ENCODE measurements at places on chromosomes 7 and 10. TPM values are rescaled to one million over a fixed set of nuclear protein-coding genes. Genes with fewer than 3 reads are reported as not detected.
A peak's percentile ranks its signal among the peaks of the same experiment; 100 is the strongest.

GRCh38 chr10:70405037-70405824, 1.3 kb downstream of the EIF4EBP2 start:
- H3K27me3 ChIP-seq = peaks cover 2% of the 10 kb centered on the region
- H3K36me3 ChIP-seq = peaks cover 23% of the 10 kb centered on the region
- H3K27ac ChIP-seq = peak overlapping the region; percentile 92
- H3K4me1 ChIP-seq = peaks cover 49% of the 10 kb centered on the region

DNA sequence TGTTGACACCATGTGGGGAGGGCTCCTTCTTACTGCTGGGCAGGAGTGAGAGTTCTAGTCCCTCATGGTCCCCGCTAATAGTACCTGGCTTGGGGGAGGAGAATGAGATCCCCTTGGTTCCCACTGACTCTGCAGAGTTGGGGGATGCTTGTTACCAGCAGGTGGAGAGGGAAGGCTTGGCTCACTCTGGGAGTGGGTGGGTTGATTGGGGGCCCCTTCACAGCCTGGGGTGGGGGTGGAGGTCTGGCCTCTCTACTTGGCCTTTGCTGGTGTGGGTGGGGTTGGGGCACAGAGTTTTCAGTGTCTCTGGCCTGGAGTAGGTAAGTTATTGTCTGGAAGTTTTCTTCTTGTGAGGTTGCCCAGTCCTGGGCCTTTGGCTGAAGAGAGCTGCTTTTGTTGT, 31.9 kb downstream of the ADCY1 start:
- no peaks in the 10 kb centered on the region for H3K36me3 ChIP-seq
- no peak overlapping the region for H3K4me3 ChIP-seq
- no peak overlapping the region for H3K27ac ChIP-seq
- no peak for DNase-seq
- H3K4me1 ChIP-seq = no peaks in the 10 kb centered on the region
- no peaks in the 10 kb centered on the region for H3K27me3 ChIP-seq

DNA sequence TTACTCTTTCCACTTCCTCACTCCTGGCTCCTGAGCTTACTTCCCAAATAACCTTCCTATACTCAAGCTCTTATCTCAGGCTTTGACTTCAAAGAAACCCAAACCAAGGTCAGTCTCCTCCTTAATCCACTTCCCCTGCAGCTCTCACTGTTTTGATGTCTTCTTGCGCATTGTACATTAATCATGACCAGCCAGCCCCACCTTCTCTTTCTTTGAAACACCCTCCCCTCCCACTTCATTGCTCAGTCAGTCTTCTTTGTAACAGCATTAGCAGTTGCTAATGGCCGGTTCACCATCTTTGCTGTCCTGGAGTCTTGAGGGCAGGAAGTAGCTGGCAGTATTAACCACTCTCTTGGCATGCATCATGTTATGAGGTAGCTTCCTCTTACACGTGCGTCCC, 57.9 kb upstream of the CHCHD3 start:
- H3K36me3 ChIP-seq = no peaks in the 10 kb centered on the region
- H3K4me3 ChIP-seq = no peak overlapping the region
- H3K4me1 ChIP-seq = no peaks in the 10 kb centered on the region
- H3K27ac ChIP-seq = no peak overlapping the region
- DNase-seq = no peak
- peaks cover 2% of the 10 kb centered on the region for H3K27me3 ChIP-seq

GRCh38 chr7:35003679-35004303, 33.5 kb downstream of the DPY19L1 start:
- no peak for DNase-seq
- no peak overlapping the region for H3K27ac ChIP-seq
- no peaks in the 10 kb centered on the region for H3K36me3 ChIP-seq
- H3K27me3 ChIP-seq = peaks cover 2% of the 10 kb centered on the region
- no peak overlapping the region for H3K4me3 ChIP-seq

- no peaks in the 10 kb centered on the region for H3K36me3 ChIP-seq
- peaks cover 1% of the 10 kb centered on the region for H3K27me3 ChIP-seq
- no peak for DNase-seq
- peaks cover 3% of the 10 kb centered on the region for H3K4me1 ChIP-seq
Measured at GRCh38 chr7:155469-155900, 36.9 kb upstream of the FAM20C start.

DNA sequence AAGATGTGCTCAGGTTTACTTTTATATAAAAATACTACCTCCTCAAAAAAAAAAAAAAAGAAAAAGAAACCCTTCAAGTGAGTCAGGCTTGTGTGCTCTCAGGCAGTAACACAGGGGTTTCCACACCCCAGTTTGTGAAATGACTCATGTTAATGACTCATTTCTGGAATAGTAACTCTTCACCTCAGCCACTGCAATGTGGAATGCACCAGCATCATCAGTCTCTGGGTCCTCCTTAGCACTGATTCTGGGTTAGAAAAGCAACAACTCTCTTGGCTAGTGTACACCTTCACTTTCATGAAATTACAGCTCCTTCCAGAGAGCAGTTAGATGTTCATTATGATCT, 110.6 kb downstream of the EMX2 start:
- peaks cover 3% of the 10 kb centered on the region for H3K27me3 ChIP-seq
- DNase-seq = peak; percentile 65
- peaks cover 38% of the 10 kb centered on the region for H3K4me1 ChIP-seq
- peak overlapping the region; percentile 83 for H3K27ac ChIP-seq
- H3K36me3 ChIP-seq = peaks cover 5% of the 10 kb centered on the region

DNA sequence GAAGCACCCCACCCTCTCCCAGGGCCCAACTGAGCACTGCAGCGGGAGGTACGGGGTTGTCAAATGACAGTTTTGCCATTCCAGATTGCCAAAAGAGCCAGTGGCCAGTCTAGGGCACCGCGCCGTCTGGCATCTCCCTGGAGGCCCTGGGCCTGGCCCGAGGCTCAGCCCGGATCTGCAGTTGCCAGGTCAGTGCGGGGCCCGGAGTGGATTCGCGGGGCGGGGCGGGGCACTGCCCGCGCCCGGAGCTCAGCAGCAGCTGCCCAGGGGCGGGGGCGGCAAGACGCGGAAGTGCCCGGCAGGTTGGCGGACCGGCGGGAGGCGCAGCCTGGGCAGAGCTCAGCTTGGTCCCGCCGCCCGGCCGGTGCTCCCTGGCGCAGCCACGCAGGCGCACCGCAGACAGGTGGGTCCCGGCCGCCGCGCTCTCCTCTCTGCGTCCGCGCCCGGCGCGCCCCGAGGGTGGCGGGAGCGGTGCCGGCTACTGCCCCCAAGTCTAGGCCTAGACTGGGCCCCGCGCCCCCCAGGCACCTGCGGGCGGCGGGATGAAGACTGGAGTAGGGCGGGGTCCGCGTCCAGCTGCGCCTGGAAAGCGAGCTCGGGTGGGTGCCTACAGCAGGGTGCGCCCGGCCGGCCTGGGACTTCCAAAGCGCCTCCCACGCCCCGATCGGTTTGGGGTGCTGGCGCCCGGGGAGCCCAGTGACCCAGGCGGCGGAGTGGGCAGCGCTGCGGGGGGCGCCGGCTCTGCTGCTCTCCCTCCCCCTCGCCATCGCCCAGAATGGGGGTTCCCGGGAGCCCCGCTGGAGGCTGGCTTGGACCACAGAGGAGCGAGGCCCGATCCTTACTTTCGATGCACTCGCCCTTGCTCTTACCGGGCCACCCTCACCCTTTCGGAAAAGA, at the start of gene IRF5:
TSS of gene IRF5 (plus strand) at position 281 of the 897 bp plus-strand sequence. CDS start 4,155 bp downstream, outside the sequence.
- H3K4me3 ChIP-seq = peak within 1 kb of the TSS; percentile 96
- H3K27me3 ChIP-seq = peaks cover 20% of the 10 kb centered on the region
- H3K4me1 ChIP-seq = peaks cover 48% of the 10 kb centered on the region
- peaks cover 8% of the 10 kb centered on the region for H3K36me3 ChIP-seq
- DNase-seq = peak; percentile 18

DNA sequence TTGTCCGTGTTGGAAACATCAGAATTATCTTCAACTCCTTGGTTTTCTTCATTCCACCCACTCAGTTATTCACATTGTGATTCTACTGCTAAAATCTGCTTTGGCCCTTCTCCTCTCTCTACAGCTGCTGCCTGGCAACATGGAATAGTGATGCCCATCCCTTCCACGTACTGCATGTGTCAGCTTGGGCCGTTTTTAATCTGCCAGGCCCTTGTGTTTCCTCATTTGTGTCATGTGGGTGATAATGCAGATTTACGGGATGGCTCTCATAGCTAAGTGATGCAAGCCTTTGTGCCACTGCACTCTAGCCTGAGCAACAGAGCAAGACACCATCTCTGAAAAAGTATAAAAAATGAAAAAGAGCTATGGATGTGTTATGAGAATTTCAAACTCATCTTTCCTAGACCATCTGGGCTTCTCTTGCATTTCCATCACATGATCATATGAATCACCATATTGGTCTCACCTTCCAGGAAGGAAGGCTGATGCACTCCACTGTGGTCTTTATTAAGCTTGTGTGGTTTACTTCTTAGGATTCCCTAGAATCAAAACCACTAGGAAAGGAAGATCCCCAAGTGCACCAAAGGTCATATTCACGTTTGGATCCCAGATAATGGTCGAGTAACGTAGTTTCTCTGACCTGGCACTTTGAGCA, 20.6 kb upstream of the CELF2 start:
- H3K4me1 ChIP-seq = no peaks in the 10 kb centered on the region
- H3K36me3 ChIP-seq = no peaks in the 10 kb centered on the region
- H3K4me3 ChIP-seq = no peak overlapping the region

GRCh38 chr10:20627087-20627486, 270.0 kb downstream of the NEBL start:
- DNase-seq = no peak
- no peaks in the 10 kb centered on the region for H3K36me3 ChIP-seq
- H3K4me3 ChIP-seq = no peak overlapping the region
- no peaks in the 10 kb centered on the region for H3K4me1 ChIP-seq
- H3K27ac ChIP-seq = no peak overlapping the region
- no peaks in the 10 kb centered on the region for H3K27me3 ChIP-seq

DNA sequence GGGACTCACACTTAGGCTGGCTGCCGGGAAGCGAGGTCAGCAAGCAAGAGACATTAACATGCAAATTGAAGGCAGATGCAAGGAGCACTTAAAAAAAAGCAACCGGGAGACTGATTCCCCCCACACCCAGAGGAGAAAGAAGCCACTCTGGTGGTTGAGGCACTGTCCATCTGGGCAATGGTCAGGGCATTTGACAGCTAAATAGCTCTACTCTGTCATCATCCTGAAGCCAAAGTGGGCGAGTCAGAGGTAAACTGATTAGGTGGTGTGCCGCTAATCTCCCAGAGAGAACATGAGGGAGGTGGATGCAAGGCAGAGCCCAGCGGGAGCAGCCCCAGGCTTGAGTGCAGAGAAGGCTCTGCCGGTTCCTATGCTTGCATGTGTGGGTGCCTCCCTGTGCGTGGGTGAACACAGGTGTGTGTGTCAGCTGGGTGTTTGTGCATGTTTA, 100.6 kb downstream of the PLXNA4 start:
- no peak overlapping the region for H3K27ac ChIP-seq
- H3K36me3 ChIP-seq = peaks cover 1% of the 10 kb centered on the region
- no peak overlapping the region for H3K4me3 ChIP-seq

- peaks cover 45% of the 10 kb centered on the region for H3K4me1 ChIP-seq
- no peak overlapping the region for H3K4me3 ChIP-seq
- DNase-seq = no peak
- H3K27me3 ChIP-seq = no peaks in the 10 kb centered on the region
Measured at GRCh38 chr10:32372000-32372875, 25.3 kb upstream of the EPC1 start.

GRCh38 chr10:117001144-117001543, 3.8 kb downstream of the SHTN1 start:
- H3K4me1 ChIP-seq = no peaks in the 10 kb centered on the region
- no peaks in the 10 kb centered on the region for H3K36me3 ChIP-seq
- DNase-seq = no peak

GRCh38 chr10:60778971-60779796, 906 bp downstream of the CDK1 start:
- H3K4me1 ChIP-seq = peaks cover 43% of the 10 kb centered on the region
- peaks cover 22% of the 10 kb centered on the region for H3K36me3 ChIP-seq
- peak overlapping the region; percentile 99 for H3K4me3 ChIP-seq
- H3K27me3 ChIP-seq = peaks cover 2% of the 10 kb centered on the region
- peak overlapping the region; percentile 97 for H3K27ac ChIP-seq

DNA sequence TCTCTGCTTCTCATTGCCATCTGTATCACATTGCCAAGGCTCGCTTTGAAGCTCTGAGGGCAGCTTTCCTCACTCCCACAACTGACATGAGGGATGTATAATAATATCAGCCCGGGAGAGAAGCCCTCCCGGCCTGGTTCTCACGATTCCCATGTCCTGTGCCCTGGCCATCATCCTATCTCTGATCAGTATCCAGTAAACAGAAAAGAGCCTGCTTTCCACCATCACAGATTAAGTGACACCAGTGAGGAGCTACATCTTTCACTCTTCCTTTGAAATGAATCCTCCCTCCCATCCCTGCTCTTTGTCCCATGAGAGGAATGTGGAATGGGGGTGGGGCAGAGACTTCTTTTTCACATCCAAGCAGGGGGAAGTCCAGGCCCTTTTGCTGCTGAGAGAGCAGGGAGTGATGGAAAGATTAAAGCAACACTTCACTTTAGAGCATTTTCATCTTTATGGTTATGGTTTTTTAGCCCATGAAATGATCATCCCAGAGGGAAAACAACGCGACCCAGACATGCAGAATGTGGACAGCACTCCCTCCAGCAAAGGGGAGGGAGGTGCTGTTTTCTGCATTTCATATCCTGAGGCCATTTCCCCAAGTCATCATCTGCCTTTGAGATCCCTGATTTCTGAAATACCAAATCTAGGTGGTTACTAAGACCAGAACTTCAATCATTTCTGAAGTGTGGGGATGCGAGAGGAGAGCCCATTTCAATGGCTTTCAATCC, 84.6 kb upstream of the LYZL1 start:
- H3K27me3 ChIP-seq = peaks cover 1% of the 10 kb centered on the region
- no peak overlapping the region for H3K4me3 ChIP-seq
- H3K27ac ChIP-seq = no peak overlapping the region
- H3K36me3 ChIP-seq = no peaks in the 10 kb centered on the region

GRCh38 chr10:96578633-96579032, 8.2 kb downstream of the TM9SF3 start:
- H3K4me3 ChIP-seq = no peak overlapping the region
- no peak overlapping the region for H3K27ac ChIP-seq
- no peak for DNase-seq
- no peaks in the 10 kb centered on the region for H3K27me3 ChIP-seq
- peaks cover 40% of the 10 kb centered on the region for H3K4me1 ChIP-seq
- H3K36me3 ChIP-seq = peaks cover 20% of the 10 kb centered on the region

DNA sequence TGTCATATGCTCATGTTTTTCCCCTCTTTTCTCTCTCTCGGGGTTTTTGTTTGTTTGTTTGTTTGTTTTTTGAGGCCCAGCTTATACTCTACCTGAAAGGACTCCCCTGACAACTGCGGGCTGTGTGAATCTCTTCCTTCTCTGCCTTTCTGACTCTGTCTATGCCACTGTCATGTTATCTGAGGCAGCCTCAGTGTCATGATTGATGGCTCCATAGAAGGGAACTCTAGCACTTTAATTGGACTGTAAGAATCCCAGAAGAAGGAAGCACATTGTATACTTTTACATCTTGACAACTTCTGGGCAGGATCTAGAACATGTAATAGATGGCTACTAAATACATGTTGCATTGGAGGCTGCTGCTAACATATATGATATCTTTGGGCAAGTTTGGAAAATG, 25.4 kb downstream of the AKR1B15 start:
- H3K27ac ChIP-seq = no peak overlapping the region
- no peaks in the 10 kb centered on the region for H3K4me1 ChIP-seq
- H3K27me3 ChIP-seq = peaks cover 1% of the 10 kb centered on the region
- no peaks in the 10 kb centered on the region for H3K36me3 ChIP-seq
- no peak for DNase-seq

Gene ANXA11
- 216 TPM for total RNA-seq

Gene TMEM273
- 16.2 TPM for total RNA-seq

Gene SH2D4B
- total RNA-seq = 0.18 TPM

Gene MICALL2
- total RNA-seq = 2.2 TPM

Gene LRRTM3
- not detected for total RNA-seq

Data from activated T-helper 1 cell treated with anti-CD3 and anti-CD28 coated beads, Interleukin-12 subunit alpha, Interleukin-12 subunit beta, Interleukin-2, Interleukin-4 antibody, amounts not matched to agents 30 ng/mL and 10 ng/mL and 1 ng/mL, durations not matched to agents 14 hours and 24 hours and 36 hours (primary cell).